ENCODE measurements at places on chromosomes 1 and 21.

GRCh38 chr1:213416461-213417224 is 365.6 kb downstream of the RPS6KC1 start:
- DNase-seq = no peak

DNA sequence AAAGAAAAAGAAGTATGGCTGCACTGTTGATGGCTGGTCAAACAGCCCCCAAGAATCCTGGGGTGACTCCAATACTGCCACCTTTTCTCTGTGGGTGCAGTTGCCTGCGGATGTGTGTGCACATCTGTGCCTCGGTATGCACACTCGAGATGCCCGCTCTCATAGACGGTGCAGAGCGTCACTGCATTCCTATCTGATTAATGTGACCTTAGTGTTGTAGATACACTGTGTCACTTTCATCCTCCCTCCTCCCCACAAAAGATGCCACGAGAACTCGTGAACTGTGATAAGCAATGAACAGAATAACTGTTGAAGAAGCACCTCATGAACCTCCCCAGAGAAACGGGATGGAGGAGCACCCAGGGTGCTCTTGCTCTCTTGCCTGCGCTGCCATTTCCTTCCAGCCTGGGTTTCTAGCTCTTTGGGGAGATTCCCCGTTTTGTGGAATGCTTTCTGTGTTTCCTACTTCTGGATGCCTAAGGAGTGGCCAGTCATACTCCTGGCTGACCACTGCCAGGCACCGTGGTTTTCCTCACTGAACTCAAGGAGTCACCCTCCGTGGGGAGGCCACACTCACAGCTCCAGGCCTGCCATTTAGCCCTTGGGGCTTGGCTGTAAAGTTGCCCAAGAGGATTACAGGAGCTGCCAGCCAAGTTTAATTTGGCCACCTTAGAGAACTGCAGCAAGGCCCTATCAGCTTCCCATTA is 32.0 kb downstream of the NTPCR start:
- no peak for DNase-seq

GRCh38 chr1:11874258-11874562 is 15.5 kb upstream of the NPPB start:
- no peak for DNase-seq

DNA sequence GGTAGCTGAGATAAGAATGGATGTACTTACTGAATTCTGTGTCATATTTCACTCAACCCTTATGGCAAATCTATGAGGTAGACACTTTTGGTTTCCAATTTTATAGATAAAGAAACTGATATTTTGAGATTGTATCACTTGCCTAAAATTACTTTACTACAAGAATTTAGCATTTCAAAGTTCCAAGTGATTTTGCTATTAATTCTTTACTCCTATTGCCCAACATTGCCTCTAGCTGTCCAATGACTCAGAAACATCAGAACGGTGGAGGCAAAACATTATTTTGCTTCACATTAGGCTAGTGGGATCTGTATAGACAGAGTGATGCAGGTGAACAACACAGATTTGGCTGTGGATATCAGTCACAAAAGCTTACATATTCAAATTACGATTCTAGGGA is 747.2 kb upstream of the NEGR1 start:
- no peak for DNase-seq

GRCh38 chr1:173168941-173169340 is 38.2 kb downstream of the TNFSF4 start:
- DNase-seq = no peak

GRCh38 chr21:29829564-29830275 is 110.1 kb downstream of the GRIK1 start:
- no peak for DNase-seq

Data from T-cell (primary cell).